Activated CD4-positive, alpha-beta T cell treated with anti-CD3 and anti-CD28 coated beads, Interleukin-2, amount 50 U/mL, for 48 hours (primary cell): ENCODE measurements at places on chromosomes 13 and 19.

DNA sequence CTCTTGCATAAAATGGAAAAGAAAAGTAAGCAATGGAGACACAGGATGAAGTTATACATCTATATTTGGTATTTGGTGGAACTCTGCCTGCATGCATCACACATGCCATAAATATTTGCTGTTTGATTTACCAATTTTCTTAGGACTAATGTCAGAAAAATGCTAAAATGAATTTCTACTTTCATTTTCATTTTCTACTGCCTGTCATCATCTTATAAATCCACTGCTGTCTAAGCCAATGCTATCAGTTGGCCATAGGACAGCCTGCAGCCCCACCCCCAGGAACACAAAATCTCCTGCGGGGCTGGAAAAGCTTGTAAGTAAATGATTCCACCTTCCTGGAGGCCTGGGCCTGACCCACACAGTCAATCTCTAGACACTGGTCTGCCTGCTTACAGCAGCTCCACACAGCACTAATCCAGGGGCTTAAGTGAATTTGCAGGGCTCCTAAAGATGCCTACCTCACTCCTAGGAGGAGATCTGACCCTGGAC lies 122.0 kb downstream of the ENOX1 start:
- DNase-seq: no peak

- no peak for DNase-seq
These were observed 190.6 kb downstream of the MZT1 start for GRCh38 chr13:72536714-72537394.

GRCh38 chr13:32309312-32310133 lies 5.6 kb downstream of the ZAR1L start:
- DNase-seq: no peak

DNA sequence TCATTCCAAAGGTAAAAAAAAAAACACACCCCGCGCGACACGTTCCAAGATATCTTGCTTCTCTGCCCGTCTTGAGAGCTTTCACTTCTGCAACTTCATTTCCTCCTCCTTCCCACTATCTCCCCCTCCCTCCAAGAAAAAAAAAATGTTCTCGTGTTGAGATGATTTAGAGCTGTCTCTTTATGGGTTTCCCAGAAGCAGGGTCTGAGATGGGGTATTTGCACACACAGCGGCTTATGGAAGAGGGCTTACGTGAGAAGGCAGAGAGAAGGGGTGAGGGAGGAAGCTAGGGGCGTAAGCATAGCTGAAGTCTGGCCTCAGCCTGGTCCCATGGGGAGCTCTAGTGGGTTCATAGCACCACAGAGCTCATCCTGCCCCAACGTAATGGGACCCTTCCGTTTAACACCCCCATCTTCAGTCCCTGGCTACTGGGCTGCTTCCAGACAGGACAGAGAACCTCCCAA lies 31.3 kb upstream of the USE1 start:
- DNase-seq: peak; percentile 32

GRCh38 chr19:33302175-33302973 lies at the start of gene CEBPA:
CEBPA (minus strand) TSS chr19:33302534; CDS start chr19:33302414, 120 bp downstream.
- DNase-seq: peak; percentile 61

DNA sequence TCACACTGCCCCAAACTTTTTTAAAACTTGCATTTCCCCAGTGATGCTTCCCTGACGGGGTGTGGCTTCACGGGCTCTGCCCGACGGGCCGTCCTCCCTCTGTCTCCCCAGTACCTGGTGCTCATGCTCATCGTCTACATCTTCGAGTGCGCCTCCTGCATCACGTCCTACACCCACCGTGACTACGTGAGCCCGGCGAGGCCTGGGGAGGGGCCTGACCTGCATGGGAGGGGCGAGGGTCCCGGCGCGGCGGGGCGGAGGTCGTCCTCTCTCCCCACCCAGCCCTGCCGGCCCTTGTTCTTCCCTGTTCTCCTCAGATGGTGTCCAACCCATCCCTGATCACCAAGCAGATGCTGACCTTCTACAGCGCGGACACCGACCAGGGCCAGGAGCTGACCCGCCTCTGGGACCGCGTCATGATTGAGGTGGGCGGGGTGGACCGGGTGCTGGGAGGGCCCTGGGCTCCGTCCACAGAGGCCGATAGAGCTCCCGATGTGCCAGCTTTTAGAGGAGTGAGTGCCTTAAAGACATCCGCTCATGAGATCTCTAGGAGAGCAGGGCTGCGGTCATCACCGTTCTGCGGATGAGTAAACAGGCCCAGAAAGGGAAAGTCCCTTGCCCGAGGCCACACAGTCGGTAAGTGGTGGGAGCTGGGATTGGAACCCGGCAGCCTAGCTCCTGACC lies 6.9 kb downstream of the UPK1A start:
- DNase-seq: peak; percentile 66

GRCh38 chr13:37085606-37086005 lies 19.9 kb downstream of the CSNK1A1L start:
- DNase-seq: no peak
